ENCODE measurements at places on chromosomes 7 and 10.

- DNase-seq = no peak
Observed at GRCh38 chr7:98251231-98251600, 816 bp downstream of the TECPR1 start.

DNA sequence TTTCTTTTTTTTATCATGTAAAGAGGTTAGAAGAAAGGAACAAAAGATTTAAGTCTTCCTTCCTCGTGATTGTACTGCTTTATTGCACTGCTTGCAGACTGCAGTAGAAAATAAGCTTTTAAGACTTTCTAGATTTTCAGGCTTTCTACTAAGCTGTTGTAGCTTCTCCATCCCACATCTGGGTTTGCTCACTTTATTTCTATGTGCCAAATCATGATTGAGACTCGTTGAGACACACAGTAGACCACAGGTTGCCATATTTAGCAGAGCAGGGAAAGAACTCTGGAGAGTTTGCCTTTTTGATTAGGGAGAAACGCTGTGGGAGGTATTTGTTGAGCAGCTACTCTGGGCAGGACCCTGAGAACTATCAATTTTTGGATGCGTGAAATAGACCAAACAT lies 89.2 kb upstream of the BTBD16 start:
- DNase-seq = no peak

DNA sequence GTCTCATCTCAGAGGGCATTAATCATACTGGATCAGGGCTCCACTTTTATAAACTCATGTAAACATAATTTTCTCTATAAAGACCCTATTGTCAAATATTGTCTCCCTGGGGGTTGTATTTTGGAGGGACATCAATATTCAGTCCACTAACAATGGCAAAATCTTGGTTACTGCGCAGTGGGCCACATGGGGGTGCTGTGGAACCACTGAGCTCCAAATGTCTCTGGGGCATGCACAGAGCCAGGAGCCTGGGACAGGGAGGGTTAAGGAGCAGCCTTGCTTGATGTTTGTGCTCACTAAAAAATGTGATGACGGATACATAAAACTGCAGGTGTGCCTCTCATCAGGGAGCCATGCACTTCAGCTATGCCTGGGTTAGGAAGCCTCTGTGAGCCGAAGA lies 62.1 kb upstream of the PRSS58 start:
- no peak for DNase-seq

- no peak for DNase-seq
Observed at GRCh38 chr10:44293306-44293778, 91.6 kb downstream of the CXCL12 start.

DNA sequence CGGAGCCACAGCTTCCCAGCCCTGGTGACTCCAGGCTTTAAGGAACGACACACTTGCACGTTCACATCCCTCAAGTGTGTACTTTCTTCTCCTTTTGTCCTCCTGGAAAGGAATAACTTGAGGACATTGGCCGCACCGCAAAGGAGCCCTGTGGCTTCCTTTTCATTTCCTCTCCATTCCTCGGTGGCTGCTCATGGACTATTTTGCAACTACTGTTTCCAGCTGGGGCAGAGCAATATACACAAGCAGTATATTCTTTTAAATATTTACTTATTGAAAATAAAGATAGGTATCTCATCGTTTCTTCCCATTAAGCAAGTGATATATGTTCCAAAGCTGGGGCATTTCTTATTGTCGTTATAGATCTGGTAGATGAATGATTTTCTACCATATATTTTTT lies 97.2 kb upstream of the LYZL1 start:
- DNase-seq = no peak

DNA sequence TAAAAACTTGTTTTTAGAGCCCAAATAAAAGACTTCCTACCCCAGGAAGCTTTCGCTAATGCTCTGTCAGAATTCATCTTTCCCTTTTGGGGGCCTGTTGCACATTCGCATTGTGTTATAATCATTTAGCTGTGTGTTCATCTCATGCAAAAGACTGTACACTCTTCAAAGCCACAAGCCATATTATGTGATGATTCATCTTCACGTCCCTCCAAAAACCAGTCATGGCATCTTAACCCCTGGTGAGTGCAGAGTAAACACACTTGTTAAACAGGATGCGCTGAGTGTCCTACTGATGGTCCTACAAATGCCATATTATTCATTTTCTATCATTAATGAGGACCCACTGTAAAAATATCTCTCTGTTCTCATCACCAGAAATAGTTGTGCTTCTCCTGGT lies 235.4 kb downstream of the KIAA1217 start:
- DNase-seq = no peak

All from NCI-H187 (cell line).